ENCODE measurements at places on chromosomes 2 and 18. TPM values are rescaled to one million over a fixed set of nuclear protein-coding genes. Genes with fewer than 3 reads are reported as not detected.

The GALNT13 gene
- under 0.01 TPM for total RNA-seq

The FKBP1B gene
- total RNA-seq = 9.3 TPM

The SCN3A gene
- total RNA-seq = 10.2 TPM

The CHCHD5 gene
- total RNA-seq = 5.6 TPM

The PIKFYVE gene
- 32.1 TPM for total RNA-seq

The XDH gene
- total RNA-seq = not detected

The ADAM23 gene
- total RNA-seq = 3.2 TPM

The DPP10 gene
- not detected for total RNA-seq

The GNLY gene
- not detected for total RNA-seq

The MYO7B gene
- 0.06 TPM for total RNA-seq

The C2orf42 gene
- total RNA-seq = 28.7 TPM

Measured in bladder microvascular endothelial cell (primary cell).